ENCODE measurements at places on chromosomes 5 and 9. TPM values are rescaled to one million over a fixed set of nuclear protein-coding genes. Genes with fewer than 3 reads are reported as not detected.

- peak within 1 kb of the TSS; percentile 77 for H3K4me3 ChIP-seq
- H3K27me3 ChIP-seq, result peaks cover 18% of the 10 kb centered on the region
- peaks cover 24% of the 10 kb centered on the region for H3K4me1 ChIP-seq
- peak; percentile 67 for DNase-seq
- H3K27ac ChIP-seq, result no peak within 1 kb of the TSS
Observed at GRCh38 chr5:132746954-132747615, at the start of gene CCNI2. TSS of gene CCNI2 (plus strand) at chr5:132747426. CDS start at chr5:132747496, 70 bp downstream.

DNA sequence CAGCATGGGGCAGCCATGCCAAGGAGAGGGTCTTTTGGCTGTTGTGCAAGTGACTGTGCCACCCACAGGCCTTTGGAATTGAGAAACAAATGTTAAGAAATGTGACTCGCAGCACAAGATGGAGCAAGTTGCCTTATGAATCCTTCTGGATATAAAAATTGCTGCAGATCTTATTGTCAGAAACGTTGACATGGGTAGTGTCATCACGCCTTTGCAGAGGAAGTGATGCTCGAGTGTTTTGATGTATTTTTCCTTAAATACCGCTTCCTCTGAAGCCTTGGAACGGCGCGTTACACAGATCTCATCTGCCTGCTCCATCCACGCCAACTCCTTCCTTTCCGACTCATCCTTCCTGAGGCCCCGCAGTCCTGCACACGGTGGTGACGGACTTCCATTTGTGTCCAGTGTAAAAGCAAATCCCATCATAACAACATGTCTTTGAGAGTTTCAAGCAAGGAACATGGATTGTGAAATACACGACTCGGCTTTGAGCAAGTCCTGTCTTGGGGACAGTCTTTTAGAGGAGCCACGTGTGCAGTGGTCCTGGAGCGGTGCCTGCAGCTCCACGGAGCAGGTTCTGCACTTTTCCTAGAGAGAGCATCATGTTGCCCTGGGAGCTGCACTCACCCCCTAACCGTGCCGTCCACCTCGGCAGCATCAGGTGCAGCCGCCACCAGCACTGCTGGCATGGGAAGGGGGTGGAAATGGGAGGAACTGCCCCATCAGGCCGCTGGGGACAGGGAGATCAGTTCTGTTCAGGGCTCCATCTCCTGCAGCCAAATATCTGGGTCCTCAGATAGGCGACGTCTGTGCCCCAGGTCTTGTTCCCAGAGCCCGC, 15.1 kb downstream of the ROPN1L start:
- no peak for DNase-seq
- no peak overlapping the region for H3K4me3 ChIP-seq
- no peaks in the 10 kb centered on the region for H3K36me3 ChIP-seq

DNA sequence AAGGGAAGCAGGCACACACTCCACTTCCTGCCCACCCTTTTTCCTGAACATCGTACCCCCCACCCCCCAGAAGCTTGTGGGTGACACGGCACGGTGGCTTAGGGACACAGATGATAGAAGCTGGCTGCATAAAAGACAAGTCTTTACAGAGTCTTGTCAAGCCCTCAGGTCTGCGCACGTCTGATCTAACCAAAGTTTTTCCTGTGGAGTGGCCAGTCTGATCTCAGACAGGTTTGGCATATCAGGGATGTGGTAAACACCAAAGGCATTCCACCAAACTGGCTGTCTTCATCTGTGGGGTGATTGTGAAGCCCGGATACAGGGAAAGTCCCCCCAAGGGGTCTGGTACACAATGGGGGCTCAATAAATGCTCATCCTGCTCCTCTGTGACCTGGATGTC, 50.0 kb downstream of the CRB2 start:
- no peak overlapping the region for H3K4me3 ChIP-seq
- no peak overlapping the region for H3K27ac ChIP-seq
- no peaks in the 10 kb centered on the region for H3K36me3 ChIP-seq
- no peak for DNase-seq
- H3K27me3 ChIP-seq, result no peaks in the 10 kb centered on the region

GRCh38 chr5:181152406-181152805, 5.0 kb downstream of the OR2V2 start:
- no peak for DNase-seq
- H3K36me3 ChIP-seq, result no peaks in the 10 kb centered on the region
- H3K27me3 ChIP-seq, result peaks cover 15% of the 10 kb centered on the region
- peaks cover 11% of the 10 kb centered on the region for H3K4me1 ChIP-seq
- H3K4me3 ChIP-seq, result no peak overlapping the region
- H3K27ac ChIP-seq, result no peak overlapping the region

DNA sequence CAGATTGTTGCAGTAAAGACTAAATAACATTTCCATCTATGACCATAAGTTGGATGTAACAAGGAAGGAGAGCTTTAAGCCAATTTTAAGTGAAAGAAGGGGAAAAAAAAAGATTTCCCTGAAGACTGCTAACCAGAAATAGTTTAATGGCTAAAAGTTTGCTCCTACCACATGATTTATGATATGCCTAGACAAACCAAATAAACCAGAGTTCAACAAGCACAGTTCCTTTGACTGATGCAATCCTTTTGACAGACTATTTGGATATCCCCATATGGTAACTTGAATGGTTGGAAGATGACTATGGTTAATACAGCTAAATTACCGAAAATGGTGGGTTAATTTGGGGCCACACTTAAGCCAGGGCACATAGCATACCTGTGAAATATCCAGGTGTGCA, 338.5 kb downstream of the CETN3 start:
- no peaks in the 10 kb centered on the region for H3K4me1 ChIP-seq
- H3K4me3 ChIP-seq, result no peak overlapping the region
- DNase-seq, result no peak
- H3K36me3 ChIP-seq, result no peaks in the 10 kb centered on the region
- no peak overlapping the region for H3K27ac ChIP-seq

Gene CDC20B
- 0.13 TPM for total RNA-seq

Gene PCDHB10
- total RNA-seq, result not detected

Gene NUTM2F
- total RNA-seq, result not detected

Data from activated CD4-positive, alpha-beta memory T cell treated with anti-CD3 and anti-CD28 coated beads, Interleukin-2, amount 10 ng/mL, durations not matched to agents 7 days and 5 days (primary cell).